HCEC 1CT (cell line): ENCODE measurements at places on chromosomes 4 and X.

GRCh38 chr4:173177232-173177631, 8.6 kb downstream of the GALNT7 start:
- DNase-seq = no peak

GRCh38 chr4:77865259-77865658, 2.6 kb downstream of the MRPL1 start:
- no peak for DNase-seq

- DNase-seq = no peak
Observed at GRCh38 chr4:150005537-150005936, 72.7 kb upstream of the DCLK2 start.

GRCh38 chrX:22063284-22063683, 31.2 kb downstream of the PHEX start:
- DNase-seq = no peak

DNA sequence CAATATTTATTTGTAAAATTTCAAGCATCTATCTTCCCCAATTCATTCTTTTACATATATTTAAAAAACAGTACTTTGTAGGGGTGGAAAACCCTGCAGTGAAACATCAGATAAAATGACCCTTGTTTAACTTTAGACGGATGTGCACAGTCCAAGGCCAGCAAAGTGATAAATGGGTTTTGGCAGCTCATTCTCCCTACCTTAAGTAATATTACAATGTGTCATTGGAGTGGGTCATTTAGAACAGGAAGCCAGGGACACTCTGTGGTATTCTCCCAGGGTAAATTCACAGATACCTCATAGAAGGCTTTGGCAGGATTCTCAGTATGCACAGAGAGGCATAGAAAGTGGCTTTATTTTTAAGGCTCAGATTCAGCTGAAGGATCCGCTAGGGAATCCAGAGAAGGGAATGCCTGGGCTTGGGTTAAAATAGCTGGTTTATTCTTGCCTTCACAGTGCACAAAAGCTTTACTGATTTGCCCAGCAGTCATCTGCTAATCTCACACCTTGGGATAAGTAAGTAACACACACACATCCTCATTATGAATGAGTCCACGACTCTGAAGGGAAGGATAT, 206.7 kb downstream of the RASL11B start:
- DNase-seq = no peak
